ENCODE measurements at places on chromosomes 5 and 9.

- DNase-seq = no peak
These were observed 1371.0 kb upstream of the CDH6 start for GRCh38 chr5:29822521-29822920.

- no peak for DNase-seq
These were observed 10.0 kb upstream of the PLK2 start for GRCh38 chr5:58469896-58470295.

- peak; percentile 33 for DNase-seq
These were observed 218.7 kb downstream of the GLIS3 start for GRCh38 chr9:4080921-4081895.

GRCh38 chr5:118303296-118303695 lies 685.1 kb downstream of the DTWD2 start:
- no peak for DNase-seq

DNA sequence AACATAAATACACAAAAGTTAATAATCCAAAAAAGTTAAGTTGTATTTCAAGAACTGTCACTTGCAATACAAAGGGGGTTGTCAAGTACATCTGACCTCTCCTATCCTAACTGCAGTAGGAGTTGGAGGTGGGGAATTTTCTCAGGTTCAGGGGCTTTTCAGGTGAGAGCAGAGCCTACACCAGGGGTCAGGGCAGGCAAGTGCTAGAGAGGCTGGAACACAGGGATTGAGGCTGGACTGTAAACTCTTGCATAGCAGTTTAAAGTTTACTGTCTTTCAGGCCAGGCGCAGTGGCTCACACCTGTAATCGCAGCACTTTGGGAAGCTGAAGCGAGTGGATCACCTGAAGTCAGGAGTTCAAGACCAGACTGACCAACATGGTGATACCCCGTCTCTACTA lies 25.4 kb upstream of the RASGRF2 start:
- no peak for DNase-seq

DNA sequence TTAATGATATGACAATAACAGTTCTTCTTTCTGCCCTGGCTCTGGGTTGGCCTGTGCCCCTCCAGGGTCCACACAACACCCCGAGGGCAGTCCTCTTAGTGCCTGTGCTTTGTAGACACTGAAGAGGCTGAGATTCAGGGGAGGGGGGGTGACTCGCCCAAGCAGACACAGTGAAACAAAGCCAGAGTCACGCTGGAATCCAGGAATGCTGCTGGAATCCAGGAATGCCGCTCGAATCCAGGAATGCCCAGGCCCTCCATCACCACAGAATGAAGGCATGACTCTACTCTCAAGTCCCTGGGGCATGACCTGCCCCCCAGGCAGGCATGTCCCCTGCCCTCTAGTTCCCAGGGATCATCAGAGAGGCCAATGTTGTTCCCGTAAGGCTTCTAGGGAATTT lies 73.1 kb downstream of the LRSAM1 start:
- no peak for DNase-seq

- DNase-seq = no peak
These were observed 152.2 kb downstream of the NR2F1-AS1 start for GRCh38 chr5:93428868-93429267.

GRCh38 chr5:114789773-114790402 lies 379.8 kb downstream of the TRIM36 start:
- no peak for DNase-seq
